Stimulated activated CD4-positive, alpha-beta T cell treated with anti-CD3 and anti-CD28 coated beads, Interleukin-4, amount 100 ng/mL, for 24 hours (primary cell): ENCODE measurements at places on chromosomes 1 and 21.

- DNase-seq, result no peak
Observed at GRCh38 chr21:23215261-23215660, 2217.1 kb downstream of the NCAM2 start.

- DNase-seq, result no peak
Observed at GRCh38 chr1:201329286-201329685, 46.0 kb downstream of the PKP1 start.

- no peak for DNase-seq
Observed at GRCh38 chr1:43436371-43436770, 17.4 kb downstream of the HYI start.

GRCh38 chr21:23402929-23403520 is 2204.3 kb downstream of the MRPL39 start:
- no peak for DNase-seq

DNA sequence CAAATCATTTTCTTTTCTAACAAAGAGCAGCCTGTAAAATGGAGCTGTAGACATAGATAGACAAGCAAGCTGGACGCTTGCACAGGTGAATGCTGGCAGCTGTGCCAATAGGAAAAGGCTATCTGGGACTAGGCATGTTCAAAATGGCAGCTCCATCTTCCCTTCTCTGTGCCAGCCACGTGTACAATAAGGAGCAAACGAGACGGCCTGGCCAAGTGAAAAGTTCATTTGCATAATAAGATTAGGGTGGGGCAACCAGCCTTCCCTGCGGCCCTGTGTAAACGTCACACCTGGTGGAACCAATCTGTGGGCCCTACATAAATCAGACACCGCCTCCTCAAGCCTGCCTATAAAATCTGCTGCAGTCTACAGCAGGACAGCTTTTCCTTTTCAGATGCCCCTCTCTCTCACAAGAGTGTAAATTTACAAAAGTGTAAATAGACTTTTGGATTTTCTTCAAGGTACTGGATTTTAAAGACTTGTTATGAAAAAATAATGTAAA is 16.6 kb upstream of the EDEM3 start:
- DNase-seq, result no peak

DNA sequence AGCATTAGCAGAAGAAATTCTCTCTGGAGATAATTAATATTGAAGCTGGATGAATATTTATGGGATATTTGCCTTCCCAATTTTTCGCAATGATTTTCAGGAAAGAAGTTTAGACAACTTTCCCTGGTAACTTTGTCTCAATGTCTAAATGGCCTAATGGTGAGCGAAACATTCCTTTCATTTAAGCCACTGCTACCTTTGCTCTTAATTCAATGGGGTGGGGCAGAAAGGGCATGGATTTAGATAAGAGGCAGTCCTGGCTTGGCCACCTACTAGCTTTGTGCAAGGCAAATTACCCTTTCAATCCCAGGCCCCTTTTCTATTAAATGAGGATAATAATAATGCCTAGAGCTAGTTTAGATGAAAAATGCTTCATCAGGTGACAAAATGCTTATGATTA is 27.1 kb upstream of the LYST start:
- no peak for DNase-seq

DNA sequence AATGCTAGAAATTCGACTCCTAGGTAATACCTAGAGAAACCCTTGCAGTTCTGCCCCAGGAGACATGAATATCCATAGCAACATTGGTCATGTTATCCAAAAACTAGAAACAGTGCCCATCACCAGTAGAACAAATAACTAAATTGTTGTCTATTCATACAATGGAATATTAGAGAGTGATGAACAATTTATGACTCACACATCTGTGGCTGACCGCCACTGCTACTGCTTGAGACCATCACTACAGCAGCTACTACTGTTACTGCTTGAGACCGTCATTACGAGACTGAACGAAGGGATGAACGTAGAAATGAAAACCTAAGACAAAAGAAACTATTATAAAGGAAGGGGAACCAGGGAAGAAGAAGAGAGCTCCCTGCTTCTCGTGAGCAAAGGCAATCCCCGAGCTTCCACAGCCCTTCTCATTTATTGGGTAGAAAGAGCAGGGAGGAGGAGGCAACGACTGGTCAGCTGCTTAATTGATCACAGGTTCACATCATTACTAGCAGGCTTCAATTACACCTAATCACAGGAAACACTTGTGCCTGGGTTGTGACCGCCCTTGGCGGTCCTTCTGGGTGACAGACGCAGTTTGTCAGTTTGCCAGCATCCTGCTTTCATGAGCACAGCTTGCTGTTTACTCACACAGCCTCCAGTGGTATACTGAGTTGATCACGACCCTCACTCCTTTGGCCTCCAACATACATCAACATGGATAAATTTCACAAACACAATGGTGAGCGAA is 14.1 kb upstream of the PADI4 start:
- no peak for DNase-seq

- DNase-seq, result no peak
Observed at GRCh38 chr1:238052496-238053266, 162.0 kb upstream of the ZP4 start.

DNA sequence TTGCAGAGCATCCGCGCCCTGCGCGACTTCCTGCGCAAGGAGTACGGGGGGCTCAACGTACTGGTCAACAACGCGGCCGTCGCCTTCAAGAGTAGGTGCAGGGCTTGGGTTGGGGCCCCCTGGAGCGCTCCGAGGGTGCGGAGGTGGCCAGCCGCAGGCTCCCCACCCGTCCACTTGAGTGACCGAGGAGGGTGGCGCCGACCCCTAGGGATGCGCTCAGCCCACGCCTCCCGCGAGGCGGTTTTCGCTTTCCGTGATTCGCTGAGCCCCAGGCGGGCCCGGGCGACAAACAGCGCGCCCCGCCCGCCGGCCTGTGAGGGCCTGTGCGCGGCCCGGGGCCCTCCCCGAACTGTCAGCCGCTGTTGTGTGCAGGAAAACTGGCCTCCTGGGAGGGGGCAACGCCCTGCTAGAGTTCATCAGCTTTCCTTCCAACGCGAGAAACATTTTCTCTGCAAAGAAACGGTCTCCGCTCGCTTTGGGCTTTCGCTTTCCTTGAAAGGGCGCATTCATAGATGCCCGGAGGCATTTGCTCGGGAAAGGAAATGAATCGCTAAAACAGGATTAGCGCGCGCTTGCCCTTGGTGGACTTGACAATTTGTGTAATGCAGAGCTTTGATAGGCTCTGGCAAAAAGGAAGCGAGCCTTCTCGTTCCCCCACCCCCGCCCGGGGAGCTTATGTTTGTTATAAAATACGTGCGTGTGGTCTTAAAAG is 668 bp downstream of the CBR3 start:
- peak; percentile 49 for DNase-seq

DNA sequence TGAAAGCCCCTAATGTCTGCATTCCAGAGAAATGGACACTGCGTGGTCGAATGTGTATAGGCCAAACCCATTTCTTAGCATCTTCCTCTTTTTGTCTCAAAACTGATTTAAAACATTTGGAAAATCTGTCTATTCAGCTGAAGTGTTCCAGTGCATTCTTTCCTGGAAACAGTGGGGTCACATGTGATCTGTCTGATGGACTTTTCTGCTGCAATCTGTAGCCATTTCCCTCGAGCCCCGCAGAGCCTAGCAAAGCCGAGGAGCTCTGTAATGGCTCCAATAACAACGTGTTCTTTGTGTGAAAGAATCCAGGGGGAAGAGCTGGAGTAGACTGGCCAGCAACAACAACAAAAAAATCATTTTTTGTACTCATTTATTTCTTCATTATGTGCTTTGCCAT is 329.3 kb downstream of the BARHL2 start:
- DNase-seq, result no peak

DNA sequence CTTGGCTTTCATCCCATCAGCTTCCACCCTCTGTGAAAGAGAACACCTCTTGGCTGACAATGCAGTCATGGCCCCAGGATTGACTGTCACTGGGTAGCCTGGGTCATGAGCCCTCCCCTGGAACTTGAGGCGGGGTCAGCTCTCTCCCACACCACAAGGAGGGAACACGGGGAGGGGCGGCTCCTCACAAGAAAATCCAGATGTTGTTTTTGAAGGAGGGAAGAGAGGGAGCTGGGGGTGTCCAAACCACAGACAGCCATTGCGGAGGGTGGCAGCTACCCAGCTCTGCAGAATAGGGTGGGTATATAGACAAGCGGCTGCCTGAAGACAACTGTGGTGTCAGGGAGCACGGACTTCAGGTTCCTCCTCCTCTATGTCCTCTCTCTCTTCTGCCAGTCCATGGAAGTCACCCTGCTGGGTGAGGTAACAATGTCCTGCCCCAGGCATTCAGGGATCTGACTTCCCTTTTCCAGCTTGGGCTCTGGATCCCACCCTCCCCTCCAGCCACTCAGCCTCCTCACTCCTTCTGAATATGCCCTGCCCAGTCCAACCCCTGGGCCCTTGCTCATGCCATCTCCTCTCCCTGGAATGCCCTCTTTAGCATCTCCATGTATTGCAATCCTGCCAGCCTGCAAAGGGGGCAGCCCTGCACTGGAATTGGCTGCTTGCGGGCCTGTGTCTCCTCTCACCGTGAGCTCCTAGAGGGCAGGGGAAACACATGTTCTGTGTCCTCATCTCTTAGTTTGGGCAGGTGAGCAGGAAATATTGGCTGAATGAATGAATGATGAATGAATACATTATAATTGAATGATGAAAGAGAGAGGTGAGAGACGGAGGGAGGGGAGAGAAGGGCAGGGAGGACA is 60.9 kb upstream of the RUNX3 start:
- no peak for DNase-seq

DNA sequence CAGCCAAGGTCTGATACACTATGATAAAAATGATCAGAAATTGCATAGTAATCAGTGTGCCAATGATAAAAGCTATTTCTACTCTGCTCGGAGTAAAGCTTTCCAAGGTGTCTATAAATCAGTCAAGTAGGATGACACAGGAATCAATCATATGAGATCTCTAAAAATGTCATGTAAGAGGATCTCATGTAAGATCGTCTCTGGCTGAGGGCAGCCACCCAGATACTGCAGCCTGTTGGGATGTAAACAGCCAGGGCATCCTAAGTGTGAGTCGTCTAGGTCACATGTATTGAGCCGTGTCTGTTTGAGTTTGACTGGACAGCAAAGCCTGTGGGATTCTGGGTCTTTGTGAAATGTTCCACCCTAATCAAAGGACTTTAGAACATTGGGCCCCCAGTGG is 2.8 kb upstream of the TEX35 start:
- DNase-seq, result no peak

GRCh38 chr21:36171741-36172331 is 15.2 kb downstream of the DOP1B start:
- DNase-seq, result no peak

DNA sequence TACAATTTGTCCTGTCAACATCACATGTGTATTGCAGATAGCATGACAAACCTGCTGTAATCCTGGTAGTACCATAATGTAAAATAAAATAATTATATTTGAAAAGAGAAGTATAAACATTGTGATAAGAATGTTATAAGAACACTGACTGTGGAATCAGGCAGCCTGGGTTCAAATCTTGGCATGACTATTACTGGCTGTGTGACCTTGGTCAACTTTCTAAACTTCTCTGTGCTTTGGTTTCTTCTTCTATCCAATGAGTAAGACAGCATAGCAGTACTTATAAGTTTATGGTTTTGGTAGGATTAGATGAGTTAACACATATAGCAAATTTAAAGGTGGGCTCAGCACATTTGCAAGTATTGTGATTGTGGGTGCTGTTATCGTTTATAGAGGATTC is 147.1 kb downstream of the NOS1AP start:
- no peak for DNase-seq

GRCh38 chr1:33081554-33082305 is 777 bp downstream of the AZIN2 start:
- DNase-seq, result no peak

DNA sequence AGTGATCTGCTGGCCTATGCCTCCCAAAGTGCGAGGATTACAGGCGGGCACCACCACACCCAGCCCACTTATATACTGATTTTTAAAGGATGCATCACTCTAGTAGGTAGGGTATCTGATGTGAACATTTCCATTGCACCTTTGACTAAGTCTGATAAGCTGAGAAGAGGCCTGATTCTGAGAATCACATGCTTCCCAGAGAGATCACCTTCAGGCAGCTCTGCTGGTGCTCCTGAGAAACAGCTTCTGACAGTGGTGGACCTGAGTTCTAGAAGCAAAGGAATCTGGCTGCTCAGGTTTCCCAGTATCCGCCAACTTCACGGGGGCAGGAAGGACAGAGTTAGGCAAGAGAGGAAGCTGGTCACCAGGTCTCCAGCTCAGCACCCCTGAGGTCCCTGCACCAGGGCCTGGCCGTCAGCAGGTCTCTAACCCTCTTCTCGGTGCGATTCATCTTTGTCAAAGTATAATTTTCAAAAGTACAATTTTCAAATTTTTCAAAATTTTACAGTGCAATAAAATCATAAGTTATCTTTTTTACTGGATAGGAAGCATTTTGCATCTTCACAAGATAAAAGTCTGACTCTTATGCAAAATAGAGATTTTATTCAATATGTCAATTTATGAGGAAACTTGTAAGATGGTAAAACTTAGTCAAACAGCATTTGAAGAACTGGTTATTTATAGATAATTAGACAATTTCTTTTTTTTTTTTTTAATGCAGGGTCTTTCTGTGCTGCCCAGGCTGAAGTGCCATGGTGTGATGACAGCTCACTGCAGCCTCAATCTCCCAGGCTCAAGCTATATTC is 25.8 kb upstream of the MPZL1 start:
- DNase-seq, result no peak

DNA sequence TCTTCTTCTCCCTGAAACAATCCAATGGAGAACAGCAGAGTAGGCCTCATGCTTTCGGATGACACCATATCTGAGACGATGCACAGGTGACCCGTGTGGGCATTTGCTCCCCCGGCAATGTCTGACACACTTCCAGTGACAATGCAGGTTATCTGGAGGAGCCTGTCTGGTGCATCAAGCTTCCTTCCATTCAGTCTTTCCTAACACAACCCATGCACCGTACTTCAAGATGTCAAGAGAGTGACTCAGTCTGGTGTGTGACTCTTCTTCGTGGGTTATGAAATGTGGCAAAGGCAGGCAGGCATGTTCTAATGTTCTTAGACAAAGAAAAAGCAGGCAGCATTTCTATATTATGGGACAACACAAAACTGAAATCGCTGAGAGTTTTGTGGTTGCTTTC is 159.1 kb downstream of the EDEM3 start:
- DNase-seq, result no peak

DNA sequence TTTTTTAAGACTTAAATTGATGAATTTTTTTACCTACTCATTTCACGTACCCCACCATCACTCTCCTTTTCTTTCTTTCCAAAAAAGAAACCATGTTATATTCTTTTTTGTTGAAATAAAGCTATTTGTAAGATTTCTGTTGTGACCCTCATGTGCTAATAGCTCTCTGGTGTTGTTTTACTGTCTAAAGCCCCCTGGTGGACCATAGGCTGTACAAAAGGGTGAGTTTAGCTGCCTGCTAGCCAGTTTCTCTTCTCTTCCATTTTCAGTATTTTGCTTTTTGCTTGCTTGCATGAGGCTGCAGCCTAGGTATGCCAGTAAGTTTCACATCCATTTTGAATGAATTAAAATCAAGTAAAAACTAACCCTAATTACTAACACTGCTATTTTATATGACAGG is 15.6 kb upstream of the VAMP3 start:
- no peak for DNase-seq

DNA sequence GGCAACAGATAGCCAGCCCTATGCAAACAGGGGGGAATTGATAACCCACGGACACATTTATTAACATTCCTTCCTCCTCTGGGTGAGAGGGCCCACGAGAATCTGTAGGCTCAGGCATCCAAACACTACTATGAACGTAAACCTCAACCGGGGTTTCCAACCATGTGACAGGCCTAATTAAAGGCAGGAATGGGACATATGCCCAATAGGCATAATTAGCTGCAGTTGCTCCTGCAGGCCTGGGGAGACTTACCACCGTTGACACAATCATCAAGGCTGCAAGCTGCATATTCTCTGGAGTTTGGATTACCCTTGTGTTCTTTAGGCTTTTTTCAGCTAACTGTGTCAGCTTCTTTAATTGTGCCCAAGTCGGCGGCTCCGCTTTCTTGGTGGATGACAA is 22.2 kb upstream of the GBP1 start:
- no peak for DNase-seq
